CD4-positive, alpha-beta memory T cell (primary cell): ENCODE measurements at places on chromosomes 4 and X. TPM values are rescaled to one million over a fixed set of nuclear protein-coding genes. Genes with fewer than 3 reads are reported as not detected.

GRCh38 chr4:168893807-168894206, 116.2 kb downstream of the CBR4 start:
- no peak for DNase-seq
- no peaks in the 10 kb centered on the region for H3K27me3 ChIP-seq
- no peak overlapping the region for H3K4me3 ChIP-seq
- no peak overlapping the region for H3K27ac ChIP-seq

DNA sequence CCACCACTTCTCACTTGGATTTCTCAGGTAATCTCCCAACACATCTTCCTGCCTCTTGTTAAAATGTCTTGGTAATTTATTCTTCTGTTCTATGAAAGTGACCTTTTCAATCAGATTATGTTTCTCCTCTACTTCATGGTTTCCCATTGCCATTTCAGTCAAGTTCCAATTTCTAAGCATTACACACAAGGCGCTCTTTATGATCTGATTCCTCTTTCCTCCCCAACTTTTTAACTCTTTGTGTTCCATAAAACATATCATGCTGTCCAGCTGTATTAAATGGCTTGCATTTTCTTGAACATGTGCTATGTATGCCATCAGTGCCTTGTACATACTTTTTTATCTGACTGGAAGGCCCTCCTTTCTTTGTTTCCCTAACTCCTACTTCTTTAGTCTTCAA, 13.1 kb upstream of the ART3 start:
- no peak for DNase-seq
- H3K36me3 ChIP-seq: no peaks in the 10 kb centered on the region
- H3K4me1 ChIP-seq: no peaks in the 10 kb centered on the region

GRCh38 chr4:25823632-25824031, 39.2 kb downstream of the SEL1L3 start:
- no peak overlapping the region for H3K27ac ChIP-seq
- DNase-seq: no peak
- peaks cover 19% of the 10 kb centered on the region for H3K36me3 ChIP-seq
- H3K4me1 ChIP-seq: no peaks in the 10 kb centered on the region
- no peak overlapping the region for H3K4me3 ChIP-seq

DNA sequence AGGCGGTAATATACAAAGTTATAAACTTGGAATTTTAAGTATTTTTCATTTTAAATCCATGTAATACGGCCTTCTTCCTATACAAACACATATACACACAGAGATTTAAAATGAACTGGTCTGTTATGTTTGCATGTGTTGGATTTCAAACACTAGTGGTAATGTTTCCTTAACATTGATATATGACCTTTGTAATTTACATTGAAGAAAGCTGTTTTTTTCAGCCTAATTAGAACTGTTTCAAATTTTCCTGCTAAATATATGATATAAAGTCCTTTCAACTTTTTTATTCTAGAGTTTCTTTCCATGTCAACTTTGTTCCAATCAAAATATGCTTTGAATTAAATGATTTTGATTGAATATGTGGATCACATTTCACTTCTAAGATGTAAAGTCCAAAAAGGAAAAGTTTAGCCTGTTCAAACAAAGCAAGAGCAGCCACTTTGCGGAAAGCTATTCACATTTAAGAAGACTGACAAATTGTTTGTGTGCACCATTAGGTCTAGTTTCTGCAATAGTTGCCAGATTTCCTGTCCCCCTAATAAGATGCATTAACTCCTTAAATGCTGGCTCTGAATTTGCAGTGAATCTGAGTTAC, 226.0 kb upstream of the MAB21L2 start:
- H3K36me3 ChIP-seq: no peaks in the 10 kb centered on the region
- no peak for DNase-seq
- no peaks in the 10 kb centered on the region for H3K27me3 ChIP-seq
- no peaks in the 10 kb centered on the region for H3K4me1 ChIP-seq

- no peak for DNase-seq
- peaks cover 22% of the 10 kb centered on the region for H3K4me1 ChIP-seq
- H3K27me3 ChIP-seq: no peaks in the 10 kb centered on the region
- no peak overlapping the region for H3K27ac ChIP-seq
Measured at GRCh38 chr4:26204911-26205370, 115.9 kb upstream of the RBPJ start.

- DNase-seq: no peak
- H3K27me3 ChIP-seq: no peaks in the 10 kb centered on the region
- H3K27ac ChIP-seq: no peak overlapping the region
- no peak overlapping the region for H3K4me3 ChIP-seq
Measured at GRCh38 chr4:32135642-32136041, 1415.5 kb downstream of the PCDH7 start.

GRCh38 chr4:1902243-1902642, 31.1 kb downstream of the NSD2 start:
- no peak overlapping the region for H3K27ac ChIP-seq
- H3K36me3 ChIP-seq: peaks cover 25% of the 10 kb centered on the region
- peaks cover 24% of the 10 kb centered on the region for H3K4me1 ChIP-seq
- no peak overlapping the region for H3K4me3 ChIP-seq
- DNase-seq: no peak
- no peaks in the 10 kb centered on the region for H3K27me3 ChIP-seq

Gene GCNA
- total RNA-seq: 10.2 TPM

Gene MAGEA10
- not detected for total RNA-seq

Gene HERC6
- 26.8 TPM for total RNA-seq

Gene TMPRSS11A
- not detected for total RNA-seq

Gene TEX13C
- total RNA-seq: not detected

Gene USP17L30
- total RNA-seq: not detected

Gene RHOH
- total RNA-seq: 198 TPM
